ENCODE measurements at places on chromosomes 1 and 21. TPM values are rescaled to one million over a fixed set of nuclear protein-coding genes. Genes with fewer than 3 reads are reported as not detected.

The PSMG1 gene
- 40.6 TPM for polyA plus RNA-seq

The OR10Z1 gene
- 0.19 TPM for polyA plus RNA-seq

The UBXN10 gene
- 4.5 TPM for polyA plus RNA-seq

The KAZN gene
- polyA plus RNA-seq = 26.2 TPM

The RAB7B gene
- 2.8 TPM for polyA plus RNA-seq

The RNF19B gene
- polyA plus RNA-seq = 12.2 TPM

The SPRR2B gene
- not detected for polyA plus RNA-seq

The ROR1 gene
- polyA plus RNA-seq = 89.0 TPM

The ARTN gene
- polyA plus RNA-seq = 1.9 TPM

The CHRNB2 gene
- 0.41 TPM for polyA plus RNA-seq

The HLCS gene
- polyA plus RNA-seq = 20.3 TPM

The PAX7 gene
- not detected for polyA plus RNA-seq

The AMY1C gene
- 3.3 TPM for polyA plus RNA-seq

The MSH4 gene
- 0.58 TPM for polyA plus RNA-seq

The TDRD5 gene
- 0.41 TPM for polyA plus RNA-seq

The ALX3 gene
- not detected for polyA plus RNA-seq

The HLX gene
- 42.8 TPM for polyA plus RNA-seq

The AIRE gene
- 0.18 TPM for polyA plus RNA-seq

The CHAF1B gene
- polyA plus RNA-seq = 10.5 TPM

The NPPA gene
- polyA plus RNA-seq = 1.2 TPM

The UQCRHL gene
- 2.9 TPM for polyA plus RNA-seq

The LCE1B gene
- not detected for polyA plus RNA-seq

The TMEM51 gene
- 11.7 TPM for polyA plus RNA-seq

The TESK2 gene
- 9.2 TPM for polyA plus RNA-seq

The RIPK4 gene
- polyA plus RNA-seq = 7.4 TPM

The GSTM5 gene
- 92.1 TPM for polyA plus RNA-seq

The ZNF648 gene
- polyA plus RNA-seq = 0.10 TPM

The MCOLN2 gene
- polyA plus RNA-seq = 5.7 TPM

The TRIM45 gene
- polyA plus RNA-seq = 13.7 TPM

The S1PR1 gene
- polyA plus RNA-seq = 149 TPM

The RBM34 gene
- polyA plus RNA-seq = 73.8 TPM

The EPS15 gene
- 59.0 TPM for polyA plus RNA-seq

The HSD3B1 gene
- polyA plus RNA-seq = 0.40 TPM

The NR0B2 gene
- 3.1 TPM for polyA plus RNA-seq

The OXCT2 gene
- 0.16 TPM for polyA plus RNA-seq

The SDHC gene
- 176 TPM for polyA plus RNA-seq

The ANGPTL1 gene
- 11.0 TPM for polyA plus RNA-seq

The LORICRIN gene
- not detected for polyA plus RNA-seq

The KCNJ9 gene
- polyA plus RNA-seq = 0.06 TPM

The FCRL1 gene
- 0.12 TPM for polyA plus RNA-seq

The RBP7 gene
- polyA plus RNA-seq = 1.7 TPM

The LCE3D gene
- not detected for polyA plus RNA-seq

The CFAP107 gene
- polyA plus RNA-seq = 1.5 TPM

The CCDC18 gene
- polyA plus RNA-seq = 13.5 TPM

The SESN2 gene
- 7.9 TPM for polyA plus RNA-seq

The ERG gene
- polyA plus RNA-seq = 40.6 TPM

The TEKT2 gene
- polyA plus RNA-seq = 11.3 TPM

The NUDT4B gene
- polyA plus RNA-seq = 1.7 TPM

The CGN gene
- polyA plus RNA-seq = 49.9 TPM

The RGS16 gene
- 6.1 TPM for polyA plus RNA-seq

The SUMO3 gene
- polyA plus RNA-seq = 124 TPM

The PTBP2 gene
- polyA plus RNA-seq = 67.6 TPM

The ANKRD34A gene
- 0.77 TPM for polyA plus RNA-seq

The C1orf210 gene
- 10.9 TPM for polyA plus RNA-seq

The PGLYRP3 gene
- not detected for polyA plus RNA-seq

The CTTNBP2NL gene
- polyA plus RNA-seq = 38.5 TPM

The ZMYND12 gene
- 3.1 TPM for polyA plus RNA-seq

The OR6N2 gene
- not detected for polyA plus RNA-seq

Data from right lung (tissue), 10 donors.